Activated CD4-positive, alpha-beta T cell treated with anti-CD3 and anti-CD28 coated beads, Interleukin-10, Interleukin-2, amounts not matched to agents 100 ng/mL and 50 ng/mL, durations not matched to agents 16 hours and 8 hours (primary cell): ENCODE measurements at places on chromosomes 3 and 15.

DNA sequence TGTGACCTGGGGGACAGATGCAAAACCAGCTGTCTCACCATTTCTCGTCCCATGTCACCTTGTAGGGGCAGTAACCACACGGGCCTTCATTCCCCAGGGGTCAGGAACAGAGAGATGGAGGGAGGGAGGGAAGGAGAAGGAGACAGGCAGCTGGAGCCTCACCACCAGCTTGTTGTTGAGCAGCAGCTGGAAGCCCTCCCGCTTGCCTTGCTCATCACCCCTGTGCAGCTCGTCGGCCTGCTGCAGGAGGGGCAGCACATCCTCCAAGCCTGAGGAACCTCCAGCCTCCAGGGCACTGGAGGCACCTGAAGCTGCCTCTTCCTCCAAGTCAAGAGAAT, 10.3 kb downstream of the RMDN3 start:
- no peak for DNase-seq

DNA sequence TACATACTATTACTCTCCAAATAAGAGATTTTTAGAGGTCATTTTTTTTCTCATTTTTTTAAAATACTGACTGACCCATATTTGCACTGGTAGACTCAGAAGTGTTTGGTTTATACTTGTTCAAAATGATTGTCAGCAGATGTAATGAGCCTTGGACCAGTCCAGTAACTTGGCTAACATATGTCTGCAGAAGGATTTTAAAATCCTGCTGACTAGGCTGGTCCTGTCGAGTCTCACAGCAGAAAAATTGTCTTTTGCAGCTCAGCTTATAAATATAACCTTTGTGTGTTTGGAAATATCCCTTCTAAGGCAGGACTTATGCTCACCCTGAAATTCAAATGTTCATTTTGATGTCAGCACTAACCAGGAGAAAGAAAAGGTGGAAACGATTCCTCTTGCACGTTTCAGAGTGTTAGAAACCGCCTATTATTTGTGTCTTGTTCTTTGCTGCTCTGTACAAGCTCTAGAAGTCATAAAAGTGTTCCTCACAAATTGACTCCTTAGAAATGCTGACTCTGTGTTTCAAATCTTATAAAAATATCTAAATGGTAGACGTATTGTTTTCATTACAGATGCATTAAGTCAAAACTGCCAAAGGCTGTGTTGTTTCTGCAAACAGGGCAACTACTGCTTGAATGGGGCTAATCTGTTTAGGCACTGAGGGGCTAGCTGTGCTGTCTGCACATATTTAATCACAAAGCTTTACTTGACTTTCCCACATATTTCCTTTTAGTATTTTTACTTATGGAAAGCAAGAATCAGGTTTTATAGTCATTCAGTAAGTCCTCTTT, 95.3 kb downstream of the CHL1 start:
- no peak for DNase-seq

- DNase-seq: no peak
Observed at GRCh38 chr3:41224120-41224806, 25.0 kb downstream of the CTNNB1 start.

DNA sequence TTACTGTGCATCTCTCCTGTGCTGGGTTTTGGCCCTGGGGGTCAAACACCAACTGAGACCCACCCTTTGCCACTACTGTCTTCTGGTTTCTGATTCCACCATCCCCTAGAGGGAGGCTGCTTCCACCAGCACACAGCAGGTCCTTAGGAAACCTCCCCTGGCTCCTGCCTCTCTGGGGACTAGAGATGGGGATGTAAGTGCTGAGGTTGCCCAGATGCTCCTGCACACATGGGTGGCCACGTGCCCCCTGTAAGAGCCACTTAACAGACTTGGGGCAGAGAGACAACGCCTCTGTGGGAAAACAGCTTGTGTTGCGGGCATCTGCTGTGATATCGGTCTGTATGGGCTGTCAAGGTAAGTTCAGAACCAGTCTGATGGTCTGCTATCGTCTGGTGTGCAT, 83.4 kb downstream of the ATP2B2 start:
- no peak for DNase-seq

- DNase-seq: no peak
Observed at GRCh38 chr15:62726461-62726860, 316.1 kb upstream of the TPM1 start.

DNA sequence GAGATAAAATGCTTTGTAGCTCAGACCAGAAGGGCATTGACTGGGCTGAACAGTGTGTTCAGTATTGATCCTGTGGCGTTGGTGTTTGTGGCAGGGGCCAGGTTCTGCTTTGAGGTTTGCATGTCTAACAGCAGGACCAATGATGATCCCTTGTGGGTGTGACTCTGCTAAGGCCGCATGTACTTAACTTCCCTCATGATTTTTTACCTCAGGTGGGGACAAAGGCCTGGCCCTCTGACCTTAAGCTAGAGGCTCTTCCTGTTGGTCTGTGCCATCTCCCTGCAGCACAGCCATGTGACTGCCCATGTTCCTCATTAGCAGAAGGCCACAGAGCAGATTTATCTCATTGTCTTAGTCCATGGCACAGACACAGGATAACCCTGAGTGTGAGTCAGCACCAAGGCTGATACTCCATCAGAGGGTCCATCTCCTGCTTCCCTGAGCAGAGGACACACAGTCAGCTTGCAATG, 34.3 kb upstream of the BSN start:
- no peak for DNase-seq
